AG04450 (cell line): ENCODE measurements at places on chromosomes 5 and 9. TPM values are rescaled to one million over a fixed set of nuclear protein-coding genes. Genes with fewer than 3 reads are reported as not detected.

Gene PCDHGB5
- polyA plus RNA-seq: 12.5 TPM in 2 replicates

Gene CHSY3
- polyA plus RNA-seq: 0.43 and 0.67 TPM in 2 replicates

Gene CDHR2
- polyA plus RNA-seq: not detected in 2 replicates

Gene PPP3R2
- polyA plus RNA-seq: not detected in 2 replicates

Gene IFNW1
- not detected in 2 replicates for polyA plus RNA-seq

Gene ALDH1B1
- 47.0 and 51.7 TPM in 2 replicates for polyA plus RNA-seq

Gene TICAM2
- polyA plus RNA-seq: 2.3 and 4.3 TPM in 2 replicates

Gene IL13
- not detected in 2 replicates for polyA plus RNA-seq
